HCT116 (cell line): ENCODE measurements at places on chromosomes 5 and 9. TPM values are rescaled to one million over a fixed set of nuclear protein-coding genes. Genes with fewer than 3 reads are reported as not detected.

- no peak overlapping the region for H3K4me3 ChIP-seq
- no peak overlapping the region for H3K27ac ChIP-seq
- no peak for DNase-seq
- no peaks in the 10 kb centered on the region for H3K27me3 ChIP-seq
- H3K4me1 ChIP-seq, result peaks cover 24% of the 10 kb centered on the region
- no peaks in the 10 kb centered on the region for H3K36me3 ChIP-seq
These were observed 7.5 kb upstream of the NRARP start for GRCh38 chr9:137309368-137310188.

PCDHB1 gene
- not detected for total RNA-seq

FBP2 gene
- total RNA-seq, result not detected

DNA sequence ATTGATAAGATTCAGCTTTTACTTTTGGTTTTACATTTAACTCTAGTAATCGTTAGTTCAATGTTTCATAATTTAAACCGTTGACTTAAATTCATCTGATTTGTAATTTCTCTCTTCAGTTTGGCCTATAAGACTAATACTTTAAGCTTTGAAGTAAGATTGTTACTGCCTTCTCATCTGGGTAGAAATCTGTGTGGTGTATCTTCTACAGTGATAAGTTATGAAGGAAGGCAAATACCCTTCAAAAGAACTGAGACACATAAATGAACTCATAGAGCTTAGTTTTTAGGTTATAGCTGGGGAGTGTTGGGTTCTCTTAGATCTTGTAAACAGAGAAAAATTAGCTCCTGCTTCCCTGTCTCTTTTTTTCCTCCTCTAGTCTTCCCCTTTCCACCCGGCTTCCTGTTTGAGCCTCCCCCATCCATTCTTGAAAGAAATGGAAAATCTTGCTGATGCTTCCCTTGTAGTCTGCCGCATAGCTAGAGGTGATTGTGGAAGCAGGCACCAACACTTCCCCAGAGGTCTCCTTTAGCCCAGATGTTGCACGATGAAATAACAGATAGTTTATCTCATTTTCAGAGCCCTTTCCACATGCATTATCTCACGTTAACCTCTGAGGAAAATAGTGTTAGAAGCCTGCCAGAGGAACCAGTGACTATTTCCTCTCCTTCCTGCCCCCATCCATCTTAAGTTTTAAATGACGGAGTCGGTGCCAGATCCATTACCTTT, 2.0 kb upstream of the F2RL2 start:
- H3K4me3 ChIP-seq, result no peak overlapping the region
- no peaks in the 10 kb centered on the region for H3K27me3 ChIP-seq
- no peak overlapping the region for H3K27ac ChIP-seq
- no peaks in the 10 kb centered on the region for H3K36me3 ChIP-seq
- no peak for DNase-seq

- H3K27ac ChIP-seq, result no peak overlapping the region
- no peak overlapping the region for H3K4me3 ChIP-seq
- no peaks in the 10 kb centered on the region for H3K27me3 ChIP-seq
- no peaks in the 10 kb centered on the region for H3K4me1 ChIP-seq
These were observed 31.6 kb downstream of the NTNG2 start for GRCh38 chr9:132193227-132194124.

DNA sequence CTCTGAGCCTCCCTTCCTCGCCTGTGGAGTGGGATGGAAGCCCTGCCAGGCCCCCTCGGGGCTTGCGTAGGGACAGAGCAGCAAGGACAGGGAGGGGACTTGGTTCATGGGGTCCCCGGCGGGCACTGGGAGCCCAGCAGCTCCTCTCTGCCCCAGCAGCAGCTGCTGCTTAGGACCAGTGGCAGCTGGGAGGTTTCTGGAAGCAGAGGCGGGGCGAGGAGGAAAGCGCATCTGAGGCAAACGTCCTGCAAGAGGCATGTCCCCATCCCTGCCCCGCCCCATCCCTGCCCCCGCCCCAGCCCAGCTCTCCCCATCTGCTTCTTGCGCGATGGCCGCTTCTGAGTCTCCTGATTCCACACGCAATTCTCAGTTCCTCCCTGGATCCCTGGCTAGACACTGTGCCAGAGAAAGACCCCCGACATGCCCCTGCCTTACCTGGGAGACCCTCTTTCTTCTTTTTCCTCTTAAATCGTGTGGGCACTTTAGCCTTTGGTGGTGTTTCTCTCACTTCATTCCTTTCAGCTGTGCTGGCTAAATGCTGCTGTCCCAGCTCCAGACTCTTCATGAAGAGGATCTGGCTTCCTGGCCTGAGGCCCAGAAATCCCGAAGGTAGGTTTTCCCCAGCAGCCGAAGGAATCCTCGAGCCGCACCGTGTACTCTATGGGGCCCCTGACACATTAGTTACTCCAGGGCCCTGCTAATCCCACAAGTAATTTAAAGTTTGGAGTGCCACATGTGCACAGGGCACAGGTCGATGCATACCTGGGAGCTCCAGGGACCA, 4.4 kb upstream of the OR2S2 start:
- H3K4me1 ChIP-seq, result no peaks in the 10 kb centered on the region
- no peak for DNase-seq
- no peak overlapping the region for H3K27ac ChIP-seq

SH3PXD2B gene
- 27.5 TPM for total RNA-seq

SPATA31A3 gene
- total RNA-seq, result not detected

- no peak overlapping the region for H3K27ac ChIP-seq
- no peaks in the 10 kb centered on the region for H3K4me1 ChIP-seq
- H3K4me3 ChIP-seq, result no peak overlapping the region
- H3K27me3 ChIP-seq, result peaks cover 43% of the 10 kb centered on the region
- H3K36me3 ChIP-seq, result no peaks in the 10 kb centered on the region
These were observed 28.4 kb upstream of the GADD45G start for GRCh38 chr9:89576404-89576839.

GRCh38 chr9:84140535-84141101, 160.0 kb downstream of the RMI1 start:
- no peaks in the 10 kb centered on the region for H3K27me3 ChIP-seq
- H3K4me3 ChIP-seq, result no peak overlapping the region
- DNase-seq, result no peak
- no peaks in the 10 kb centered on the region for H3K36me3 ChIP-seq
- 0 out of 2 replicates have a peak, but pooled peaks cover 2% of the 10 kb centered on the region for H3K4me1 ChIP-seq

DNA sequence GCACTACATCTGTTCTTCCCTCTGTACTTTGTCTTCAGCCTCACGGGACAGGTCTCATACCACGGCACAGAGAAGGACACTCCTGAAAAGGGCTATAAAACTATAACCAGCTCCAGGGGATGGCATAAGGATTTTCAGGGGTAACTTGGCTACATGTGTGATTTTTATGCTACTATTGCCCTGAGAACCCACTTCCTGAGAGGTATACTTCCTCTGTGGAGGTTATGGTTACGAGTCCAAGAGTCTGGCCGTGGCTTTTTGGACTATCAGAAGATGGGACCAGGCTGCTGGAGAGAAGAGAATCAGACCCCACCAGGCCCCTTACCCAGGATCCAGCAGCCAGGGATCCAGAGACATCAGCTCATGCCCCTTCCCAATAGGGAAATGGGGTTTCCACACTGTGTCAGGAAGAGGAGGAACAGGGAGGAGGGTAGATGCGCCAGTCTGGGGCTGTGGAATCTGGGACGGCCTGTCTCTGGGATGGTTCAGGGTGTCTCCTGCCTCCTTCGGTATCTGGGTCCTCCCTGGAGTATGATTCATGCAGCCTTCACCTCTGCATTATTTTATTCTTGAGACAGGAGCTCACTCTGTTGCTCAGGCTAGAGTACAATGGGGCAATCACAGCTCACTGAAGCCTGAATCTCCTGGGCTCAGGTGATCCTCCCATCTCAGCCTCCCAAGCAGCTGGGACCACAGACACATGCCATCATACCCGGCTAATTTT, 29.7 kb downstream of the WHRN start:
- H3K27ac ChIP-seq, result no peak overlapping the region
- H3K4me3 ChIP-seq, result no peak overlapping the region
- H3K4me1 ChIP-seq, result no peaks in the 10 kb centered on the region
- H3K27me3 ChIP-seq, result no peaks in the 10 kb centered on the region

DNA sequence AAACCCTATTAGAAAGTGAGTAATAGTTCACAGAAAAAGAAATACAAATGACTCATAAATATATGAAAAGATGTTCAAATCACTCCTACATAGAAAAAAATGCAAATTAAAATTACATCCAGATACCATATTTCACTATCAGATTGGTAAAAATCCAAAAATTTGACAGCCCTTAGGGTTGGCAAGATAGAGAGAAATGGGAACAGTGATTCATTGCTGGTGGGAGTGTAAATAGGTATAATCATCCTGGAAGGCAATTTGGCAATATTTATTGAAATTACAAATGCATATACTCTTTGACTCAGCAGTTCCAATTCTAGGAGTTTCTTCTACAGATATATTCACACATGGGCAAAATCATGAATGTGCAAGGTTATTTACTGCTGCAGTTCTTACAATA, 273.5 kb downstream of the NR2F1-AS1 start:
- H3K27me3 ChIP-seq, result no peaks in the 10 kb centered on the region
- H3K27ac ChIP-seq, result no peak overlapping the region
- H3K36me3 ChIP-seq, result no peaks in the 10 kb centered on the region
- H3K4me3 ChIP-seq, result no peak overlapping the region
- DNase-seq, result no peak

LVRN gene
- 1.9 TPM for total RNA-seq

ZNF608 gene
- total RNA-seq, result 5.6 TPM

ASPN gene
- not detected for total RNA-seq
